ENCODE measurements at places on chromosomes 1 and 21. TPM values are rescaled to one million over a fixed set of nuclear protein-coding genes. Genes with fewer than 3 reads are reported as not detected.

DNA sequence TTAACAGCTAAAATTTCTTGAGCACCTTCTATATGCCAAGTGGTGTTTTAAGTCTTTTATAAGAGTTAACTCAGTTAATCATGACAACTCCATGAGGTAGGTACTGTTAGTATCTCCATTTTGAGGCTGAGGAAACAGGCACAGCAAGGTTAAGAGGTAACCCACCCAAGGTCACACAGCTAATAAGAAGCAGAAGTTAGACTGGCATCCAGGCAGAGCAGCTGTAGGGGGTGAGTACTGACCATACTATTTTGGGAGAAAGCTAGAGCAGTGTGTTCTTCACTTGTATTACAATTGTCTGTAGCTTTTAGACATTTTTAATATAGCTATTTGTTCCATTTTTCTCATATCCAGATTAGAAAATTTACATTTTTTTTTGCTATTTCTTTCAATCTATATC is 4.8 kb downstream of the ATP6V1G3 start:
- DNase-seq = no peak

GRCh38 chr21:43972850-43973633 is 39.1 kb upstream of the TRAPPC10 start:
- no peak for DNase-seq

DNA sequence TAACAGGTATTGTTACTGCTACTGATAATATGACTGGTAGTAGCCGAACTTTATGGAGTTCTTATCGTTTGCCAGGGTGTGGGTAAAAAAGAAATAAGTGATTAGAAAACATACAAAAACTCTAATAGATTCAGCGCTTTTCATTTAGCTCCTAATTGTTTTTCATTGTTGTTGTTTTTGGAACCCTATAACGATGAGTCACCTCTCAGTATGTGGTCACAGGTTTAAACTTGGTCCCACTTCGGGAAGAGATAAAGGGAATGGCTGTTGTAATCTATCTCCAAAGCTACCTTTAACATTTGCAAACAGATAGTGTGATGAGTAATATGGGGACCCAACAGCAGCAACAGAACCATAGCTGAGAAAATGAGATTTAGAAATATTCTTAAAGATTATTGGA is 62.7 kb upstream of the BCL10 start:
- no peak for DNase-seq

GRCh38 chr1:211420389-211420788 is 71.6 kb downstream of the RD3 start:
- no peak for DNase-seq

DNA sequence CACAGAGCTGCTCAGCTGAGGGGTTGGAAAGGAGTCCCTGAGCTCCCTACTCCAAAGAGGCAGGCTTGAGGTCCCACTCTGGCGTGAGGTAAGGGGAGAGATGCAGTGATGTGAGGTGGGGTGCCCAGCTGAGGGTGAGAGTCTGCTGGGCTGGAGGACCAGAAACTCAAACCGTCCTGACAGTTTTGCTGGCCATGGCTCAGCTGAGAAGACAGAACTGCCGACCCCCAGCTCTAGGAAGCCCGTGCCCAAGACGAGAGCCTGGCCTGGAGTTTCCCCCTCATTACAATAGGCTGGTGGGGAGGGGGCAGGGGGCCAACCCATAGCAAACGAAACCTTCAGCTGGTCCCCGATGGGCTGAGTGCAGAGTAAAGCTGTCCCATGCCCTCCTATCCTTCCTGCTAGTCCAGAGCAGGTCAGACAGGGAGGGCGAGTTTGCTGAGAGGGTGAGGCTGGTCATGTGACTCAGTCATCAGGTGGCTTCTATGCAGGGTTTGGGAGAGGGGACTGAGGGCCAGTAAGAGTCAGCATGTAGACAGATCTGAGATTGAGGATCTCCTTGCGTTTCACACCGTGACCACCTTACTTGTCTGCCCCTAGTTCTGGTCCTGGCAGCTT is 129.3 kb downstream of the PRDM2 start:
- no peak for DNase-seq

- no peak for DNase-seq
These were observed 331.6 kb downstream of the SRGAP2C start for GRCh38 chr1:121516234-121516967.

DNA sequence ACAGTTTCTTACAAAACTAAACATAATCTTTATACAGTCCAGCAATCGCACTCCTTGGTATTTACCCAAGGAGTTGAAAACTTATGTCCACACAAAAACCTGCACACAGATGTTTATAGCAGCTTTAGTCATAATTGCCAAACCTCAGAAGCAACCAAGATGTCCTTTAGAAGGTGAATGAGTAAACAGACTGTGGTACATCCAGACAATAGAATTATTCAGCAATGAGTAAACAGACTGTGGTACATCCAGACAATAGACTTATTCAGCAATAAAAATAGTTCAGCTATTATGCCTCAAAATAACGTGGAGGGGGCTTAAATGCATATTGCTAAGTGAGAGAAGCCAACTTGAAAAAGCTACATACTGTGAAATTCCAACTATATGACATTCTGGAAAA is 87.0 kb upstream of the GALNT2 start:
- DNase-seq = no peak

- no peak for DNase-seq
These were observed 11.3 kb upstream of the ADGRB2 start for GRCh38 chr1:31775210-31775999.

DNA sequence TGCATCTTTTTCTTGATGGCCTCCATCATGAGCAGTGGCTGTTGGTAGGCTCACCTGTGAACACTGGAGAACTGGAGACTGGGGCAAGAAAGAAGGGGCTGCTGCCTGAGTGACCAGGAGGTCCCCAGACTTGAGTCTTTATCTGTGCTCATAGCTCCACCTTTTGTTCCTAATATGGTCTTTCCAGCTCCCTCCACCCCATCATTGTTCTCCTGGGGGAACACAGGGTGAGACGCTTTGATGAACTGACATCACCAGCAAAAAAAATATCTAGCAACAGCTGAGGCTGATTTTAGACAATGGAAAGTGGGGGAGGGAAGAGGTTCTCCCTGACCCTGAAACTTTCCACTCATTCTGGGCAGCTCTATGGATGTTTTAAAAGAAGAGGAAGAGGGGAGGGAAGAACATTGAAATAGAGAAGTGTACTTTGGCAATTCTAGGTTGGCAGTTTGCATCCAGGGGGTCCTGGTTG is at the start of gene TPM3:
TPM3 (minus strand) TSS at position 111 of the 472 bp plus-strand sequence; CDS start at position 29, 82 bp downstream.
- no peak for DNase-seq

- no peak for DNase-seq
These were observed 237.1 kb downstream of the VAV3 start for GRCh38 chr1:107727866-107728265.

- peak; percentile 66 for DNase-seq
These were observed 6.8 kb downstream of the SSU72 start for GRCh38 chr1:1567891-1568291.

DNA sequence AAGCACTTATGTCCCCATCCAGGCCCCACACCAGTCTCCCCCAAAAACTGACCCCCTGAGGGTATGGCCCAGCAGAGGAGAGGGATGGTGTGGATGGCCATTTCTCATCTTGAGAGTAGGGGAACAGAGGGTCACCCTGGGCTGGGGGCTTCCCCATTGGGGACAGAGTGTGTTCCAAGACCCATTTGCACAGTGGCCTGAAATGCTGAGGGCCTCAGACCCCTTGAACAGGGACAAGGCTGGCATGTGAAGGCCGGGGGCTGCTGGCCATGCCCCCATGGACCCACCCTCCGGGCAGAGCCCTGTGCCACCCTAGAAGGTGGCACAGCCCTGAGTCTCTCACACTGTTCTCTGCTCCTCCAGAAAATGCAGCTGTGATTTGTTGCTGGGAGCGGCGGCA is 8.0 kb downstream of the CTRC start:
- DNase-seq = no peak

- DNase-seq = no peak
These were observed 1.0 kb upstream of the EPS15 start for GRCh38 chr1:51519865-51520699.

DNA sequence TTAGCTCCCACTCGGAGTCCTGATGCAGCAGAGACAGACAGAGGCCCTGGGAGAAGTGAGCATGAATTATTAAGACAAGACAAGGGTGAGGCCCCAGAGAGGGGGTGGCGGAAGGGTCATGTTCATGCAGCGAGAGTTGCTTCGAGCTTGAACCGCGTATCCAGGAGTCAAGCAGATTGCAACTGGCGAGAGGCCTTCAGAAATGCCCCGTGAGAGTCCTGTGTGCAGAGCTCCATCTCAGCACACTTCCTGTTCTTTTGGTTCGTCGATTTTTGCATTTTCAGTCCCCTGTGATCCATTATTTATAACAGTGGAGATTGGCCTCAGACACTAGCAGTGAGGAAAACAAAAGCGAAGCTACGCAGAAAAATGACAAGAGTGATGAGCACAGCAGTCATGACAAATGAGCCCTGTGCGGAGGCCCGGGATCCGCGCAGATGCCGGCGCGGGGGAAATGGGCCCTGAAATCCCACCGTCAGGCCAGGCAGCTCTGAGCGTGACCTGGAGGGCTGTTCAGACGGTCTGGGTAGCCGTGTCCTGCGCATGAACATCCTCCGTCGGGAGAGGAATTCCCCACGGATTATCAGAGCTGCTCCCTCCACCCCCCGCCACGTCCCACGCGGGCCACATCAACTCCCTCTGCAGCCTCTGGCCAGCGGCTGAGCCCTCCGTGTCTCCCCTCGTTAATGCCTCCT is 15.0 kb downstream of the PDE9A start:
- DNase-seq = no peak

- DNase-seq = no peak
These were observed 45.8 kb downstream of the TTC39A start for GRCh38 chr1:51284487-51284954.

GRCh38 chr1:51629918-51630317 is 13.0 kb downstream of the OSBPL9 start:
- no peak for DNase-seq

GRCh38 chr21:15051644-15052458 is 12.9 kb downstream of the NRIP1 start:
- no peak for DNase-seq

- no peak for DNase-seq
These were observed 1.6 kb downstream of the CD1B start for GRCh38 chr1:158329733-158330132.

- DNase-seq = no peak
These were observed 168.8 kb upstream of the PLXNA2 start for GRCh38 chr1:208413006-208413405.

- DNase-seq = peak; percentile 93
These were observed 20.8 kb downstream of the PHLDA3 start for GRCh38 chr1:201447903-201448871.

DNA sequence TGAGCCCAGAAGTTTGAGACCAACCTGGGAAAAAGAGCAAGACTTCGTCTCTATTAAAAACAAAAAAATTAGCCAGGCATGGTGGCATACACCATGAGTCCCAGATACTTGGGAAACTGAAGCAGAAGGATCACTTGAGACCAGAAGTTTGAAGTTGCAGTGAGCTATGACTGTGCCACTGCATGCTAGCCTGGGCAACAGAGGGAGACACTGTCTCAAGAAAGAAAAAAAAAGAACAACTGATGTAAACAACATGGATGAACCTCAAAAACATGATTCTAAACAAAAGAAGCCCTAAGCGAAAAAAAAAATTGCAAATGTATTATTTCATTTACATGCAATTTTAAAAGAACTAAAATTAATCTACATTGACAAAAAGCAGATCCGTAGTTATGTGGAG is 9.0 kb downstream of the LRRC40 start:
- DNase-seq = no peak

- DNase-seq = no peak
These were observed 3.4 kb upstream of the TEX35 start for GRCh38 chr1:178509414-178510007.

DNA sequence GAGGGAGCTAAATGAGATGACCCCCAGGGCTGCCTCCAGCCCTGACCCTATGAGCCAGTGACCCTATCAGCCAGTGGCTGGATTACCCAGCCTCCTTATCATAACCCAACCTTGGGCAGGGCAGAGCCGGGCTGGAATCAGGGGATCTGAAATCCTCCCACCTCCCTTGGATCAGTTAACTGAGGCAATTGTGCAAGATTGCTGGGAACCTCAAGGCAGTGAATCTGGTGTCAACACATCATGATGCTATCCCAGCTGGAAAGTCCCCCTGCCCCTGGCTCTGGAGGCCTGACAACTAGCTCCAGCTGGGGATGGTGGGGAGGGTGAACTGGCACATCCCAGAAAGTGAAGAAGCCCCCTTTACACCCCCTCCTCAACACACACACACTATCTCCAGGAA is 6.4 kb upstream of the TSPAN1 start:
- no peak for DNase-seq

- DNase-seq = no peak
These were observed at the start of gene FAM131C for GRCh38 chr1:16073490-16074119. FAM131C (minus strand) TSS chr1:16073651; CDS start chr1:16073442, 209 bp downstream.

- DNase-seq = no peak
These were observed 24.5 kb upstream of the SLC9A1 start for GRCh38 chr1:27179379-27179778.

DNA sequence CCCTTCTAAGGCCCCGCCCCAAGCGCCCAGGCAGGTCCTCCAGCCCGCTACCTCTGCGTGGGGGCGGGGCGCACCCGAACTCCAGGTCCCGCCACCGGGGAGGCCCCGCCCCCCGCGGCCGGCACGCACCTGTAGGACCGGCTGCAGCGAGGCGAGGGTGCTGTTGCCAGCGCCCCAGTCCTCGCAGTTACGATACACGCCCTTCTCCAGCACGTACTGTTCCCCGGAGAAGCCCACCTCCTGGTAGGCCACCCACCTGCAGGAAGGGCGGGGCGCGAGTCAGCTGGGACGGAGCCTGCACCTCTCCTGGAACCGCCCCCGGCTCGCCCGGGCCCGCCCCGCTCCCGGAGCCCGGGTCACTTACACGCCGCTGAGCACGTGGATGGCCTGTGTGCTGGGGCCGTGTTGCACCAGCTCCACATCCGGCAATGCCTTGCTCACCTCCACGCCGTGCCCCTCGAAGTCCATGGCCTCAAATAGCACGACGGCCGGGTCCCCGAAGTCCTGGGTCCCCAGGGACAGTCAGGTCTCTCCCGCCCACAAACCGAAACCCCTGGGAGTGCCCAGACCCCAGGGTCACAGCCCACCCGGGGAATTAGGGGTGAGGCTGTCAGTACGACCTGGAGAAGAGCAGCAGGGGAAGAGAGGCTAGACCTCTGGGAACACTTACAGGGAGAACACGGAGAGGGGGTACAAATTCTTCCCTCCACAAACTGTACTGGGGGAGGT is 17.3 kb downstream of the CRYBG2 start:
- no peak for DNase-seq

DNA sequence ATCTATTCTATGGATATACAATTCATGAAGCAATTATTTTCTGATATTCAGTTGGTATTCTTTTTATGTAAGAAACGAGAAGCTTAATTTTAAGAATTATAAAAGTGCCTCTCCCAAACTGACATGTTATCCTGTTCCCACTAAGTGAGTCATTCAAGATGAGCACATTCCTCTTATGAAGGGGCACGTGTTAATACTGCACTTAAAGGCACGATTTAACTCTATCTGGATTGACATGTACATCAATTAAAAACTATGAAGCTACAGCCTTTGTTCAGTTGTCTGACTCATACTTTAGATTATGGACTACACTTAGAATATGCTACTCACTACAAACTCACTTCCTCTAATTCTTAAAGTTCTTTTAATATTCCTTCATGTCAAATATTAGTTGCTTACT is 111.6 kb downstream of the CYYR1 start:
- no peak for DNase-seq

The NBPF20 gene
- under 0.01 TPM for polyA plus RNA-seq

The CFHR3 gene
- not detected for polyA plus RNA-seq

The DUSP10 gene
- 4.1 TPM for polyA plus RNA-seq

The KCNK2 gene
- polyA plus RNA-seq = 0.60 TPM

The LRRIQ3 gene
- polyA plus RNA-seq = 0.34 TPM

The AHCYL1 gene
- 57.3 TPM for polyA plus RNA-seq

The S100A8 gene
- 68.8 TPM for polyA plus RNA-seq

The ANXA9 gene
- 0.60 TPM for polyA plus RNA-seq

The ITGB2 gene
- polyA plus RNA-seq = 103 TPM

The TMEM125 gene
- 41.7 TPM for polyA plus RNA-seq

Measured in sigmoid colon (tissue), 7 donors.